ENCODE measurements at places on chromosomes 12 and 14.

DNA sequence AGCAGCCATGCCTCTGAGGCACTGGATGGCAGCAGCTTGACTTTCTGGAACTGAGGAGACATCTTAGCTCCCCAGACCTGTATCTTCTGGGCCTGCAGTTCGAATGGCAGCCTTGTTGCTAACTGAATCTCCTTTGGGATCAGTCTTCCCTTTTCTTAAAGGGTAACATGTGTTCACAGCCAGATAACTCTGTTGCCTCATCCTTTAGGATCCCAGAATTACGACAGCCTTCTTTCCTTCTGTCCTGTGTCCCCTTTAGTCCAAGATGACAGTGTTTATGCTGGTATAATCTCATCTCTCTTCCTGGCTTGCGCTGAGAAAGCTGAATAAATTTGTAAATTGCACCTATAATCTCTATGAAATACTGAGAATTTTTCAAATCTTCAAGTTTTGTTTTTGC lies 9.1 kb upstream of the ERC1 start:
- no peak for DNase-seq

- DNase-seq = no peak
Measured at GRCh38 chr14:100058777-100059437, 6.3 kb upstream of the EVL start.

DNA sequence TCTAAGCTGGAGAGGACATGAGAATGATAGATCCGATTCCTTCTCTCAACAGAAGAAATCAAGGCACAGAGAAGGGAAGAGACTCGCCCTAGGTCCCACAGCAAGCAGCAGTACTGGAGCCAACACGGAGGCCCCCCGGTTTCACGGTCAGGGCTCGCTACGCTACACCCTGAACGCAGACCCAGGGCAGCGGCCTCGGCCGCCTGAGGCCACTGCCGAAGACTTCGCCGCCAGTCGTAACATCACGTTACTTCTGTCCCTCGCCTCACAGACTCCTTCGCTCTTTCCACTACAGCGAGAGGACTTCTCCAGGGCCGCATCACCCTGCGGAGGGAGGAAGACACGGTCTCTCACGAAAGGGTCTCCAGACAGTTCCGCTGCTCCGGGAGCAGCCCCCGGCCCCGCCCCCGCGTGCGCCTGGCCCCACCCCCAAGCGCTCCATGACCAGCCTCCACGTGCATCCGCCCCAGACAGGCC lies 411 bp upstream of the DCAF4 start:
- DNase-seq = no peak

- no peak for DNase-seq
Measured at GRCh38 chr14:96804895-96805294, 7.7 kb downstream of the VRK1 start.

- peak; percentile 63 for DNase-seq
Measured at GRCh38 chr12:108635201-108635996, 1.7 kb upstream of the SELPLG start.

DNA sequence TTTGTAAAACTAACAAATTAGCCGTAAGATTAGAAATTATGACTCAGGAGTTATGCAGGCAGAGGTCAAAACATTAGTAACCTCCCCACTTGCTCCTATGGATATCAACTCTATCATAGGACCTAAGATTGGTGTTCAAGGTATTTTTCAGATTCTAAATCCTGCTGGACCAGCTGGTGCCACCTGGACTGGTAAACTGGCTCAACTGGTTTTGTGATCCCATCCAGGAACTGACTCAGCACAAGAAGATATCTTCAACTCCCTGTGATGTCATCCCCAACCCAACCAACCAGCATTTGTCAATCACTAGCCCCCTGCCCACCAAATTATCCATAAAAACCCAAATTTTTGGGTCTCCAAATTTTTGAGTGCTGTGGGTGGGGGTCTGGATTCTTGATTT lies 98.1 kb upstream of the OR4E1 start:
- DNase-seq = peak; percentile 73

DNA sequence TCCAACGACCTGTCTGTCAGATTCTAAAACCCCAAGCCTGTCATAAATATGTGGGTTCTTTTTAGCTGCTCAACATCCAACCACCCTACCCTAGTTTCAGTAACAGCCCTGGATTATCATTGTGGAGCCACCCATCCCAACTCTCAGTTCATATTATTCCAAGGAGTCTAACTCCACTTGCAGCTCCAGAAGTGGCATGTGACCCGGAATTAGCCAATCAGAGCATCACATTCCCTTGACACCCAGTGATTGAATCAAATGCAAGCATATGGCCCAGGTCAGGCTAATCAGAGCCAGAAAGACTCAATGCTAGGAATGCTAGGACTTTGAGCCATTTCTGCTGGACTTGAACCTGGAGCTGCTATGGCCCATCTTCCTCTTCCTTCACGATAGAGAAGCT lies 17.1 kb upstream of the HSP90B1 start:
- DNase-seq = no peak

- no peak for DNase-seq
Measured at GRCh38 chr12:91732086-91732485, 413.6 kb downstream of the BTG1 start.

GRCh38 chr12:46214668-46215436 lies 54.0 kb downstream of the SLC38A1 start:
- DNase-seq = peak; percentile 83

DNA sequence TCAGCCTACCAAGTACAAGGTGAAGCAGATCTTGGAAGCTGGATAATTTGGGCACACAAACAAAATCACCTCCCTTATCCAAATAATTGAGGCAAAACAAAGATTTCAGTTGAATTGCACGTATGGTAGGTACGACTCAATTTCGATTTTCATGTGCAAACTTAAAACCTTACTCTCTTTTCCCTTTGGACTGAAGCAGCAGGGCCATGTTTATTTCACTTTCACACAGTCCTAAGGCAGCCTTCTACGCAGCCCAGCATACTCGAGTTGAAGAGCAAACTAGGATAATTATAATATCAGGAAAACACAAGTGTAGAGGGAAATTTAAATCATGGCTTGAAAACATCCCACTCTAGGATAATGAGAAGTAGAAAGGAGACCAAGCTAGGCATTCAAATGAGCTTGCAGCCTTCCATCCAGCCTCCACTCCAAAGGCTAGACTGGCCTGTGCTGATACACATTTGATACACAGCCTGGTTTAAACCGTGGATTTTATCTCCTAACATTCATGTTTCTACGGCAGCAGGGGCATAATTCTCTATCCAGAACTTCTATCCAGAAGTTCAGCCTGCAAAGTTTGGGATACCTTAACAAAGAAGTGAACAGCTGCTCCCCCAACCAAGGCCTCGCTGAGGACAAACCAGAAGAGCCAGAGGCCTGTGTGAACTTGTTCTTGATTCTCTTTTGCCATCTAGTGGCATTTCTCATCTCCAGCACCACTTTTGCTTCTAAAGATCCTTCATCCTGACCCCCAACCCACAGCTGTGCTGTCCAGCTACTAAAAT lies 2.4 kb upstream of the RNASE7 start:
- DNase-seq = peak; percentile 73

DNA sequence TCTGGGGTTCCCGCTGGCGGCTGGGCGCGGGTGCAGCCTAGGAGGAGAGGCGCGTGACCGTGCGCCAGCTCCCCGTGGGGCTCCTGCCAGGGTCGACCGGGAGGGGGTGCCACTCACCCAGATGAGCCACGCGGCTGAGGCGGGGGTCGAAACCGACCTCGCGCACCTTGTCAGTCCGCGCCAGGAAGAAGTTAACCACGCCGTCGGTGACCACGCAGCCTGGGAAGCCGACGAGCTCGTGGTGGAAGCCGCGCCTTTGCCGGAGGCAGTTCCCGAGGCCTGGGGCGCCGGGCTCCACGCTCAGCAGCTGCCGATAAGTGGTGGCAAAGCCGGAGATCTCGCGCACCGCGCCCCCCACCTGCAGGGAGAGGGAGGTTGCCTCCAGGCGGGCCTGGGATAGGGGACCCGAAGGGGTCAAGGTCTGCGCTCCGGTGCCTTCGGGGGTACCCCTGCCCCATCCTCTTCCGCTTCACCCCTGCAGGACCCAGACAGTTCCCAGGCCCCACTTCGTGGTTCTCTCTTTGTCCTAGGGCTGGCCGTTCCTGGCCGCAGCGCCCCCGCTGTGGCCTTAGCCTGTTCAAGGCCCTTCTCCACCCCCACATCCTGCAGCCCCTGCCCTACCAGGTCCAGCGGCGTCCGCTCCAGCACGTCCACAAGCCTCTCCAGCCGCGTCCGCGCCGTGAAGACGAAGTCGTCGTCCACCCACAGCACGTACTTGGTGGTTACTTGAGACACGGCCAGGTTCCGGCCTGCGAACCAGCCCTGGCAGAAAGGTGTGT lies 5.3 kb downstream of the B4GALNT1 start:
- peak; percentile 64 for DNase-seq

DNA sequence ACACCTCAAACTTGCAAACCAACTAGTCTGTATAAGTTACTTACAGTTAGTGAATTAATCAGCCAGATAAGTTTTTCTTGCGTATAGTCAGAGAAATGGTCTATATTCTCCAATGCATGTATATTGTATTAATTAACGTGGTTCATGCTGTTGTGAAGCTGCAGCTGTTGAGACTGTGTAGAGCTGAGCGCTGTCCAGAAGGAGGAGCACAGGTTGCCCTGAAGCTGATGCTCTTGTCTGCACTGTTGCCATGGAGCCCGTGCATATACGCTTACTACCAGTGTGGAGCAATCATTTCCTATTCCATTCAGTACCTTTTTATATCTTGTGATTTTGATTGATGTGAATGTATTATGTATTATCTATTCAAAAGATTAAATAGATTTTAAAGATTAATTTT lies 74.3 kb upstream of the ARID2 start:
- no peak for DNase-seq

- DNase-seq = no peak
Measured at GRCh38 chr14:74841230-74842207, 34.4 kb downstream of the PROX2 start.

DNA sequence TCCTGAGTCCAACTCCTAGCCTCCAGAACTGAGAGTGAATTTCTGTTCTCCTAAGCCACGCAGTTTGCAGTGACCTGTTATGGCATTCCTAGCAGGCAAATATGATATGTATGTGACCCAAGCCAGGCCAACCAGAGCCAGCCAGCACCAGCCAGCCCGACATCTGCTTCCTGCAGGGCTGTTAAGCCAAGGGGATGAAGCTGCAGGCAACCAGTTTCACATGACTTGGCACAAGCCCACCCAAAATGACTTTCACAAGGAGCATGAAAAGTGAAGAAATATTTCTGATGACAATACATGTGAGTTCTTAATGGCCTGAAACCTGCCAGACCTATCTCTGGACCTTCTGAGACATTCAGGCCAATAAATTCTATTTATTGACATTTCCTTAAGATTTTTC lies 68.1 kb downstream of the ITPK1 start:
- no peak for DNase-seq

GRCh38 chr14:73973497-73973896 lies 23.4 kb downstream of the COQ6 start:
- no peak for DNase-seq

GRCh38 chr12:105561546-105562198 lies 231.2 kb downstream of the C12orf75 start:
- no peak for DNase-seq

DNA sequence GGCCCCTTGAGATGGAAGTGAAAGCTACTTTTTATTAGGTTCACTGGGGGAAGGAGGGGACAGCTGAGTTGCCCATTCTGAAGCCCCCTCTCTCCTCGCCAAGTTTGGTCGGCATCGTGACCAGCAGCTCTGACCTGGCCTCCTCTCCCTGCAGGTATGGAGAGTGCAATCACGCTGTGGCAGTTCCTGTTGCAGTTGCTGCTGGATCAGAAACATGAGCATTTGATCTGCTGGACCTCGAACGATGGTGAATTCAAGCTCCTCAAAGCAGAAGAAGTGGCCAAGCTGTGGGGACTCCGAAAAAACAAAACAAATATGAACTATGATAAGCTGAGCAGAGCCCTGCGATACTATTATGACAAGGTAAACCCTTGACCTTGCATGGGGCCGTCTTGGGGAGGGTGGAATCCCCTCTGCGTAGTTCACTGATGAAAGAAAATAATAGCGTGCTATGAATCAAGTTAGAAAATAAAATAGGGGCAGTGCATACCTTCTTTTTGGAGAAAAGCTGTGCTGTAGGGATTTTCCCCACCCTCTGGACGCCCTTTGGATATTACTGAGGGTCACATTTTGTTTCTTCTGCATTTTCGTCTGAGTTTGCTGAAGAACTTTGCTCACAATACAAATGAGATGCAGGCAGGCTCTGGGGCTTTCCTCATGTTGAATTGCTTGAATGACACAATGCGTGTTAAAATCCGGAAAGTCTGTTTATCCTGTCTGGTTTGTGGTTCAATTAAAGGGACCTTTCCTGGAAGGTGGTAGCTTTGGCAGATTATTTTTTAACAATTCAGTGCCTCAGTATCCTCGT lies 29.4 kb downstream of the ELK3 start:
- DNase-seq = peak; percentile 43

- no peak for DNase-seq
Measured at GRCh38 chr14:102994689-102995088, 62.7 kb downstream of the CDC42BPB start.

DNA sequence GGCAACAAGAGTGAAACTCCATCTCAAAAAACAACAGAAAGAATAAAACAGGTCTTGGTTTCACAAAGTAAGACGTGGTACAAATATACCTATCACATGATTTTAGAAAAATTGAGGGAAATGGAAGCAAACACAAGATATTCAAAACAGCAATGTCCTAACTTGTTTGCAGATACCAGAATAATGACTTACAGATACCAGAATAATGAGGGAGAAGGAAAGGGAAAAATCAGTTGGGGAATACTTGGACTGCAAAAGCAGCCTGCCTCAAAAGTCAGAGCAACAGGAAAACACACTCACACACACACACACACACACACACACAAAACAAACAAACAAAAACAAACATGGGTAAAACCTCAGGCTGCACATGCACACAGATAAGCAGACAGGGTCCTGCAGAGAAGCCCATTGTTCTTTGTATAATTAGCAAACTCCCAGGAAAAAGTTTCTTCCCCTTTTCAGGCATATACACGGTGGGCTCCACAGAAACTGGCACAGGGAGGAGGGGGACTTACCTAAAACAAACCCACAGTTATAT lies 65.7 kb upstream of the CAPRIN2 start:
- peak; percentile 53 for DNase-seq

DNA sequence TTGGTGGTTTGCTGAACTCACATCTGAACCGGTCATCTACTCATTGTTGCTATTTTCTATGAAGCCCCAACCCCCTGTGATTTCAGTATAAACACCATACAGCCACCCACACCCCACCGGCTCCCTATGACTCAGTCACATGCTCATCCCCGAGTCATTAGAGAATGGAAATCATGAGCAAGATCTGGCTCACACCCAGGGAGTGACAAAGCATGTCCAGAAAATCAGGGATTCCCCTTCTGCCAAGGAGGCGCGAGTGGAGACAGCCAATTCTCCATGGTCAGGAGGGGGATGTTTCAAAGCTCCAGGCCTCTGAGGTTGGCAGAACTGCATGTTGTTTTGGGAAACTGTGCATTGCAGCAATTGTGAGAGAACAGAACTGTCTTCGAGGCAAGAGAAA lies 657.5 kb upstream of the TBX3 start:
- DNase-seq = peak; percentile 86

GRCh38 chr14:86654558-86655184 lies 1124.7 kb downstream of the FLRT2 start:
- DNase-seq = peak; percentile 76

- DNase-seq = no peak
Measured at GRCh38 chr14:80844872-80845271, 96.7 kb downstream of the CEP128 start.
